Activated CD8-positive, alpha-beta T cell treated with anti-CD3 and anti-CD28 coated beads, Interleukin-2, amount 10 ng/mL, durations not matched to agents 7 days and 5 days (primary cell): ENCODE measurements at places on chromosomes 6 and 20.

DNA sequence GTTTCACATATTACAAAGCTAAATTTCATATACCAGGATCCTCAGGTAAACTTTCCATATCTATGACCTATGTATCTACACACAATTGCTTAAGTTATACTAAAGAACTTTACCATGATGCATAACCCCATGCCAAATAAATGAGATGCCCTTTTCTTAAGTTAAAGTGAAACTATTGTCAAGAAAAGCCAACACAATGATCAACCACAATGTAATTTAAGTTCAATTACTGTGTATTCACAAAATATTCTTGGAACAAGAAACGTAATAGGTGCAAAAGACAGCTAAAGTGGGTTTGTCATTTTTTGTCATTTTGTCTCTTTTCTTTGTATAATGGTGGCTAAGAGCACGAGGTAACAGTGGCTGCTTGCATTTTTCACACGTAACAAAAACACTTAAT, 158.0 kb upstream of the SHLD1 start:
- no peak for DNase-seq

DNA sequence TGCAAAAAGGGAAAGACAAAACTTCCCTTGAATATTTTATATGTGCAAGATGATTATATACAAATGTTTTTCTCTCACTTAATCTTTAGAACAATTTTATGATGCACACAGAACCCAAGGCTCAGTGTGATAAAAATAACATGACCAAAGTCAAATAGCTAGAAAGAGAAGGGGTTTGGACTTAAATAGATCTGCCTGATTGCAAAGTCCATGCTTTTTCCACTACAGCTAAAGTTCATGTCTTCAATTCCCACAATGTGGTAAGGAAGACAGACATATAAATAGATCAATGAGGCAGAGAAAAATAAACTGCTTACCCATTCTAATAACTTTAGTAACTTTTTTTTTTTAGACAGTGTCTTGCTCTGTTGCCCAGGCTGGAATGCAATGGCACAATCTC, 143.8 kb downstream of the CDK19 start:
- DNase-seq: no peak

DNA sequence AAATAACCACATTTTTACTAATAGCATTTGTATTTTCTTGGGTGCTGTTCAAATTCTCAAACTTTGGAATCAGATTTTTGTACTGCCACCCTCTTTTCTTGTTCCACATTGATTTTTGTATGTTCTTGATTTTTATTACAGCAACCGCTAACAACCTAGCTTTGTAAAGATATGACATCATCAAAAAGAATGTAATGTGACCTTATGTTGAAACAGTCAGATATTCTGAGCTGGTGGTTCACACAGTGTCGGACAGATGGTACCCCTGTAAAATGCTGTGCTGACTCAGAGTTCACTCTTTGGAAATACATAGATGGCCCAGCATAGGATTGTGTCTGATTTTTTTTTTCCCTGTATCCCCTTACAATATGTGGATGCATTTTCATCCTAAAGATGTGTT, 118.9 kb downstream of the QKI start:
- DNase-seq: no peak

DNA sequence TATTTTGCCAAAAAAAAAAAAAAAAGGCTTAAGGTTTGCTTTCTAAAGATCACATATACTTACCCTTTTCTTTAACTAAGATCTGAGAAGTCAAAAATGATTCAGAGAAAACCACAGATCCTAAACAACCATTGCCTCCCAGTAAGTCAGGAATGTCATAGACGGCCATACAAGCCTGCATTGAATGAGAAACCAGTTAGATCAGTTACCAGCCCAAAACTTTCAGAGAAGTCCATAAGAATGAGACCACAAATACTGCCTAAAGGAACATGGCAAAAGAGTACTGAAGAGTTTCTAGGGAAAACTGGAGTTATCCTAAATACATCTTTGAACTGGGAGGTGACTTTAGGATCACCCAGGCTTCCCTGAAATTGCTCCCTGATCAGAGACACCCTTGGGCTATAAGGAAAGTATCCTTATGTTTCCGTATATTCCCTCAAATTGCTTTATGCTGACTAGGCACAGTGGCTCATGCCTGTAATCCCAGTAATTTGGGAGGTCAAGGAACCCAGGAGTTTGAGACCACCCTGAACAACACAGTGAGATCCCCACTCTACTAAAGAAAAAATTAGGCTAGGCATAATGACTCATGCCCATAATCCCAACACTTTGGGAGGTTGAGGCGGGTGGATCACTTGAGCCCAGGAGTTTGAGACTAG, 79.4 kb upstream of the SLC4A11 start:
- DNase-seq: no peak

DNA sequence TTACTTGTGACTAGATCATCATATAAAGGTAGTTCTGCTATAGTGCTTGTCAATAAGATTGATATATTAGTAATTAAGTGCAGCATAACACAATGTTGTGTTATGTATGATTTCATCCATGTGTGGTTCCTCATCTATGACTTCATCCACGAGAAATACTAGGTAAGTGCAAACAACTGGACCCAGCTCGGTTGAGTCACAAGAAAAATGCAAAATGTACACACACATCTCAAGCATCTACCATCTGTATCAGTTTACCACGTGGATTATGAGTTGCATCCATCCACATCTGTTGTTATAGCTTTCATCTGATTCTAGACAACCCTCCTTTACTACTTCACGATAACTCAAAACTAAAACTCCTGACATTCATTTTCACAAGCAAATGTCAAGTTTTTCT, 517.0 kb upstream of the CITED2 start:
- DNase-seq: no peak

GRCh38 chr6:113496166-113496565, 361.0 kb upstream of the MARCKS start:
- no peak for DNase-seq
